SHP77 (cell line): ENCODE measurements at places on chromosomes 1 and 21.

DNA sequence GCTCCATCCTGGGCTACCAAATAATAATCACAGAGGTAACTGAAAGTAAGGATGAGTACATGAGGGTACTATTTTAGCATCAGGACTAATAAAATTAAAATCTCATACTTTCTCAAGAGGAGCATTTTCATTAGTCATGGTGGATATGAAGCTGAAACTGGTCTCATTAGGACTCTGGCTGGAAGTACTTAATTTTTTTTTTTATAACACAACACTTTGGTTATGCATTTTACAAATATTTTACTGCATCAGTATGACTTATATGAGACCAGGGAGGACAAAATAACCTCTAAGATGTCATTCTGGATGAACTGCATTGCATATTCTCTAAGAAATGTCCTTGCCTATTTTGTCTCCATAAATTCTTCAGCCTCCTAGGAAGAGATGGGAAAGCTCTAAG, 290.9 kb downstream of the HLX start:
- DNase-seq: no peak

DNA sequence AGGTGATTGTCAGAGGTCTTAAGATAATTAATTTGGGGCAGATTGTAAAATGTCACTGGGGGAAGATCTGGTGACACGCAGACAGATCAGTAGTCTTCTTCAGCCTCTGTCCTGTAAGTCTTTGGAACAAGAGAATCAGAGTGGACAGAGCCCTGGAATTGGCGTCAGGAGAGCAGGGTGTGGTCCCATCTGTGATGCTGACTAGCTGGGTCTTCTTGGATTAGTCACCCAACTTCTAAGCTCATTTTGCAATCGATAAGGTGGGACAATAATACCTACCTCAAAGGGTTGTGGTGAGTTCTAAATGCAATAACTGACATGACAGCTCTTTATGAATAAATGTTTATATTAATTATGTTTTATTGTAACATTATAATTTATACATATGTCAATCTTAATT, 4.8 kb downstream of the FASLG start:
- no peak for DNase-seq

DNA sequence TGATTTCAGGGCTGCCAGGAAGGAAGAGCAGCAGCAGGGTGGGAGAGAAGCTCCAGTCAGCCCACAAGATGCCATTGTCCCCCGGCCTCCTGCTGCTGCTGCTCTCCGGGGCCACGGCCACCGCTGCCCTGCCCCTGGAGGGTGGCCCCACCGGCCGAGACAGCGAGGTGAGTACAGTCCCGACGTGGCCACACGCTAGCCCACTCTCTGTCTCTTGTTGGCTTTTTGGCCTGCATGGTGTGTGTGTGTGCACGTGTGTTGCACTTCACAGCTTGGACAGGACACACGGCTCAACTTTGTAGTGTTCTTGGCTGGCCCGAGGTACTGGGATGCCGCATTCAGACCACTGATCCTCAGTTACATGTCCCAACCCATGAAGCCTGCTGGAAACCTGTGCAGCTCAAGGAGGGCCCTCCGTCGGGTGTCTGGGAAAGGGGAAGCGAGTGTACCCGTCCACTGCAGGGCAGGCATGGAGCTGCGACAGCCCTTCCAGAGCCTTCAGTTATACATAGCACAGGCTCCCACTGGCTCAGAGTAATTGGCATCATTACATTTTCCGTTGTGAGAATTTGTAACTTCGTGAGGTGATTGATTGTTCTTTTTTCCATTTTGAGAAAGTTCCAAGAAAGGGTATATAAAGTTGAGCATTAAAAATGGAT, 454 bp downstream of the CORT start:
- DNase-seq: no peak

GRCh38 chr1:5111581-5111980, 457.2 kb downstream of the AJAP1 start:
- no peak for DNase-seq

DNA sequence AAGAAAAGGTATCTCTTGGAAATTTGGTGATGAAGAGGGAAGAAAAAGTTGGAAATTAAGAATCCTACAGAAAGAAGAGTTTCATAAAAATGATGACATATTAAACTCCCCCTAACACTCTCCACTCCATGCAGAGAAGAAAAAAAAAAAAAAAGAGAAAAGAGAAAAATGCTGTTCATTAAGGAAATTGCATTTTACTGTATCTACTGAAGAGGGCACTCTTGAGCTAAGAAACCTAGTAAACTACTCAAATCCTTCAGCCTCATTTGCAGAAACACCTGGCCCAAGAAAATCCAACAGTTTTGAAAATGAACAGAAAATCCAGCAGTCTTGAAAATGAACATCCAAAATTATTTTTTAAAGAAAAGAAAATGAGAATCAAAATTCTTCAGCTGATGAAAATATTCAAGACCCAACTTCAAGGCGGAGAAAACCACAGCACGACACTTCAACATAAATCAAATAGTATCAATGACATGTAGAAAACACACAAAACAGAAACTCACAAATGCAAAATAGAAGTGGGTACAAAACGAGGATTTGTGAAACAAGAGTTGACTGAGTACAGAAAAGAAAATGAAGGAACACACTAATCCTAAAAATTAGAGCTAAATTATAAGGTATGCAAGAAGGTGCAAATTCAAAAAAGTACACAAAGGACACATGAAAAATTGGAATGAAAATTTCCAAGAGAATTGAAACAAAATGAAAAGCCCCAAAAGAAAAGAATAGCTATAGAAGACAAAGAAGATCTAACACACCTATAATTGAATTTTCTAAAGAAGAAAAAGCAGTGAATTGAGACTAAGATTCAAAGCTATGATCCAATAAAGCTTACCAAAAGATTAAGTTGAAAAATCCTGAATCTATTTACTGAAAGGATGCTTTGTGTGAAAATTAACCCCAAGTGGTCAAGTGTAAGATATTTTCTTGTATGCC, 73.2 kb upstream of the DNAJC6 start:
- peak; percentile 35 for DNase-seq
